ENCODE measurements at places on chromosomes 3 and 15. TPM values are rescaled to one million over a fixed set of nuclear protein-coding genes. Genes with fewer than 3 reads are reported as not detected.

GRCh38 chr3:85539232-85539631 lies 580.4 kb downstream of the CADM2 start:
- no peak for DNase-seq

- DNase-seq, result no peak
Observed at GRCh38 chr3:153138276-153139210, 23.5 kb upstream of the RAP2B start.

GRCh38 chr3:21654241-21654640 lies 96.8 kb downstream of the ZNF385D start:
- no peak for DNase-seq

GRCh38 chr3:133984975-133985374 lies 44.8 kb downstream of the SLCO2A1 start:
- DNase-seq, result no peak

DNA sequence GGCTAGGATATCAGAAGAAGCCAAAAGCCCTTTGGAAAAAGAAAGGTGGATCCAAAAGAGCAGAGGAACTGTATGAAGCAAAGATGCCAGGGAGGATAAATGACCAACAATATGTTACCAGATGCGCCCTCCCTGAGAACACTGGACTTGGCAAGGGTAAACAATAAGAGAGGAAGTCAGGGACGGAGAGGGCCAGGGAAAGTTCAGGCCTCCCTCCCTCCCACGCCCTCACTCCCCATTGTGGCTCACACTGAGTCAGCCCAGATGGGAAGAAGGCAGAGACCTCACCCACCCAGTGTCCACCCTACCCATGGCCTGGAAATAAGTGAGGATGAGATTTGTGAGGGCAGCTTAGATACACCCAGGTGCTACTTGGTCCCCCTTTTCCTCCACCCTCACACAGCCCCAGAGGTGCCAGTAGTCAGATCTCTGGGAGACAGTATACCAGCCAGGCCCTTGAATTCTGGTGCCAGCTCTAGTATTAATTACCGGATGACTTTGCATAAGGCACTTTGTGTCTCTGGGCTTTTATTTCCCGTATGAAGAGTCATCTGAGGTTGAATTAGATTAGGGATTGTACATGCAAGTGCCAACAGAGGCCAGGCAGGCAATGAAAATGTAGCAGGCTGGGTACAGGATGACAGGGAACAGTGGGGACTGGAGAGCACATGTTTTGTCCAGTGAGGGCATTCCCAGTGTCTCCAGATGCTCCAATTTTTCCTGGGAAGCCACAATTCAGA lies 35.1 kb upstream of the FRMD4B start:
- DNase-seq, result no peak

DNA sequence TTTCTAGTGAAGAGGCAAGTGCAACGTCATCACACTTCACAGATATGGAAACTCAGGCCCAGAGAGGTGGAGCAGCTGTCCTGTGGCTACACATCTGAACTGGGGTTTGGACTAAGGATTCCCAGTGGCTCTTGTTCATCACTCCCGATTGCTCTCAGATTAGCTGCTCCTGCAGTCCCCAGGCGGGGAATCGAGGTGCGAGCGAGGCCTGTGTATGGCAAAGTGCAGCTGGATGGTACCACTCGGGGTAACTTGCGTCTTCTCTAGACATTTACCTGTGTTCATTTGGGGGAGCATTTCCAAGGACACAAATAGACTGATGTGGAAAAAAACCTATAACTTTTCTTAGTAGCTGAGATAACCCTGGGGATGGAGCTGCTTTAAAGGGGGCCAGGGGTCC lies 45.9 kb upstream of the TRPM1 start:
- DNase-seq, result no peak

DNA sequence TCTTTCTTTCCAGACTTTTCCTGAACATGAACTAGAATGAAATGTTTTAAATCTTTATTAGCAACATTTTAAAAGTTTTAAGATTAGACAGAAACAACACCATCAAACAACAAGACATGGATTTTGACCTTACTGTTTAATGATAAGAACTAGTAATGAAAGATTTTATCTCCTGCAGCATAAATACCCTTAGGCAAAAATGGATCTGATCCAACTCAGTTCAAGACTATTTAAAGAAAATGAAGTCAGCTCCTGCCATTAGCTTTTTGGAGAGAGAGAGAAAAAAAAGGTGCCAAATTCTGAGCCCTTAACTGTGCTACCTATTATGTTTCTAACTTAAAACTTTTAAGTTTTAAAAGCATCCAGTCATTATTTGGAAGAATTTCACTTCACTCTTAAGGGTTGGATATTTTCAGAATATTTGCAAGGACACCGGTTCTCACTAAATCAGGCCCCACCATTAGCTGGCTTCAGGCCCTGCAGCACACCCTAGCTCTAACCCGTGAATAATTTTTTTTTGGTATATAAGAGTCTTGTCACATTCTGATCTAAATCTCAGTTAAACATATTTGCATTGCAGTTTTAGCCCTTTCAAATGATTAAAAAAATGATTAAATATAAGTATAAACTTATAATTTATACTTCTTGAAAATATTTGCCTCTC lies 60.0 kb downstream of the NR1I2 start:
- no peak for DNase-seq

DNA sequence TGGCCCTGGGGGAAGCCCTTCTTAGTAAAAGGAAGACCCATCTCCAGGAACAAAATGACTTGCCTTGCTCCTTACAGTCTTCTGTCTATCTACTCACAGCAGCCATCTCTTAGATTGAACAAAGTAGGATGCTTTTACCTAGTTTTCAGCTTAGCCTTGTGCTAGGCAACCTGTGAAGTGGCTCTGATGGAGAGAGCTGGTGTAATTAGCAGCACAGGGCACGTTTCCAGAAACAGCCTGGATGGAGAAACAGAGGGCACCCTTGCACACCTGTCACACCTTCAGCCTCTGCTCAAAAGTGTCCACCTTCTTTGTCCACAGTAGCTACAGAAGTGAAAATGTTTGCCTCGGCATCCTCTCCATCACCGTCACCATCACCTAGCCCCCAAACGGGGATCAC lies 292.9 kb downstream of the RORA start:
- no peak for DNase-seq

- DNase-seq, result no peak
Observed at GRCh38 chr15:78417754-78418630, 20.0 kb upstream of the IREB2 start.

DNA sequence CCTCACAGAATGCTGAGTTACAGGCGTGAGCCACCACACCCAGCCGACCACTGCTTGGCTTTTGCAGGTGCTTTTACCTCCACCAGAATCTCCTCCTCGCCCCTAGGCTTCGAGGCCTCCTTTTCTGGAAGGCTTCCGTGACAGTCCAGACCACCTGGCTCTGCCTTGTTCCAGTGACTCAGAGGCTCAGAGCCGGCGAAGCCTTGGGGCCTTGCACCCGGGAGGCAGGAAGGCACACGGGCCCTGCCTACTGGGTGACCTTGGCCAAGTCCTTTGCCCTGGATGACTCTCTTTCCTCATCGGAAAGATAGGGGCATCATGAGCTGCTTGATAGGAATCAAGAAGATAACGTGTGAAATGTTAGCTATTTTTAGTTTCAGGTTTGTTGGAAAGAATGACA lies 31.3 kb upstream of the FURIN start:
- no peak for DNase-seq

DNA sequence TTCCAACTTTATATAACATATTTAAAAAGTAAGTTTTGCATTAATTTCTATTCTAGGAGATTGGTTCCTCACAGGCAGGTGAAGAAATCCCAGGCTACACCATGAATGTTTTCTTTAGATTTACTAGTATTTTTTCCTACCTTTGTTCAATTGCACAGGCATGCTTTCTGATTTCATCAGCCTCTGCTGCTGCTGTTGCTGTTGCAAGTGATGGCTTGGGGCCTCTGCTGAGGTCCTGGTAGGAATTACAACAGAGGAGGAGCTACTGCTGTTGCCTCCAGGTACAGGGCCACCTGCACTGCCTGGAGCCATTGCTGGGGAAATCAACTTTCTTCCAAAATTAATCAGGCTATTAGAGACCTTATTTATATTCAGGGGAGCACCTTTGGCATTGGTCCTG lies 353.3 kb downstream of the PLCL2 start:
- DNase-seq, result no peak

- no peak for DNase-seq
Observed at GRCh38 chr15:92653836-92654539, 1.6 kb downstream of the FAM174B start.

DNA sequence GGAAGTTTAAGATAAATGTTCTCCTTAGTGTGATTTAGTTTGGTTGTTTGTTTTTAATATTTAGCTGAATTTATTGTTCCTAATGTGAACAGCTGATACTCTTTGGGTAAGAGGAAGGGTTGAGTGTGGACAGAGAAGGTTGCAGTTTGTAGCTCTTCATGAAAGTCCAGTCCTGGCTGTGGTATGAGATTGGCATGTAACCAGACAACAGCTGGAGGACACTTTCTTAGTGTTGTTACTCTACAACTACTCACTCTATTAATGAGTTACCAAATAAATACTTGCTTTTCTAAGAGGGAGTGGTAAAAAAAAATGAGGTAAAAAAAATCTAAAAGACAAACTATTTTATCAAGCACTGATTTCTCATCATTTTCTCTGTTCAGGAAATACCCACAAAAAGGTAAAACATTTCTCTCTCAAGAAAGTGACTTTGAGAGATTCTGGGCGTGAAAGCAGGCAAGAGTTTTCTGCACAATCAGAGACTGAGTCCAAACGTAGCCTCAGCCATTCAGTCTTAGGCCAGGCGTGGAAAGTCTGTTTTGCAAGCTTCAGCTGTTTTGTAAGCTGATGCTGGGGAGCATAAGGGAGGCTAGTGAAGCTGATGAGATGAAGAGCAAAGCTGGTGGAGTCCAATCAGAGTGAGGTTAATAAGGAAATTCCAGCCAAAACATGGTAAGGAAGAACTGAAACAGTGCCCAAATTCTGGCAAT lies 138.5 kb upstream of the ARPP21 start:
- DNase-seq, result no peak

- no peak for DNase-seq
Observed at GRCh38 chr3:127606086-127606805, 8.0 kb downstream of the MCM2 start.

- no peak for DNase-seq
Observed at GRCh38 chr3:69568458-69568857, 170.8 kb upstream of the MITF start.

GRCh38 chr3:177565981-177566380 lies 368.7 kb upstream of the TBL1XR1 start:
- DNase-seq, result no peak

The ALDH1A3 gene
- total RNA-seq, result not detected

The MITF gene
- 5.2 TPM for total RNA-seq

The SCN11A gene
- not detected for total RNA-seq

The COL6A5 gene
- total RNA-seq, result not detected

The ZNF385D gene
- 1.2 TPM for total RNA-seq

Data from chondrocyte (in vitro differentiated cells).